ENCODE measurements at places on chromosomes 16 and 17. TPM values are rescaled to one million over a fixed set of nuclear protein-coding genes. Genes with fewer than 3 reads are reported as not detected.

Gene FA2H
- 0.49 TPM for total RNA-seq

Gene BRIP1
- total RNA-seq: 3.0 TPM

Gene MT1G
- total RNA-seq: 0.74 TPM

Gene EPOP
- total RNA-seq: 0.49 TPM

Gene CHST5
- total RNA-seq: 0.25 TPM

Gene ASPA
- 1.7 TPM for total RNA-seq

Gene MAF
- 16.5 TPM for total RNA-seq

Gene ADORA2B
- 3.9 TPM for total RNA-seq

Gene P2RX5
- total RNA-seq: 7.9 TPM

Gene PAQR4
- 14.8 TPM for total RNA-seq

Gene FBXL16
- total RNA-seq: 9.3 TPM

Gene GLTPD2
- not detected for total RNA-seq

Gene ZFP3
- total RNA-seq: 7.9 TPM

Gene CD300LB
- total RNA-seq: under 0.01 TPM

Gene TNK1
- total RNA-seq: 0.25 TPM

Gene CCL13
- 0.74 TPM for total RNA-seq

Gene ABCA9
- 3.7 TPM for total RNA-seq

Gene PABPN1L
- 0.49 TPM for total RNA-seq

Gene CBX2
- total RNA-seq: 5.7 TPM

Gene HSD17B1
- total RNA-seq: 0.98 TPM

Gene ITGA2B
- 0.98 TPM for total RNA-seq

Gene KRT31
- total RNA-seq: 1.2 TPM

Gene CORO7
- 25.6 TPM for total RNA-seq

Gene CCL3
- 0.74 TPM for total RNA-seq

Gene SLC35G6
- not detected for total RNA-seq

Gene OSGIN1
- total RNA-seq: 0.25 TPM

Gene COL1A1
- total RNA-seq: 41.1 TPM

Gene EME1
- total RNA-seq: 0.74 TPM

Gene TMC8
- 0.49 TPM for total RNA-seq

Gene CXCL16
- 0.49 TPM for total RNA-seq

Gene SP6
- 0.25 TPM for total RNA-seq

Gene QRICH2
- 5.2 TPM for total RNA-seq

All from temporal lobe (tissue), 4 donors.